Activated CD4-positive, alpha-beta memory T cell treated with anti-CD3 and anti-CD28 coated beads, Interleukin-2, amount 10 ng/mL, durations not matched to agents 7 days and 5 days (primary cell): ENCODE measurements at places on chromosomes 1 and 21. TPM values are rescaled to one million over a fixed set of nuclear protein-coding genes. Genes with fewer than 3 reads are reported as not detected.

- DNase-seq, result no peak
- H3K27ac ChIP-seq, result no peak overlapping the region
- peaks cover 15% of the 10 kb centered on the region for H3K4me1 ChIP-seq
- no peak overlapping the region for H3K4me3 ChIP-seq
Measured at GRCh38 chr1:153655333-153655732, 3.2 kb upstream of the SNAPIN start.

GRCh38 chr1:88399690-88400089 is 284.4 kb upstream of the PKN2 start:
- H3K4me1 ChIP-seq, result no peaks in the 10 kb centered on the region
- no peak overlapping the region for H3K27ac ChIP-seq
- H3K27me3 ChIP-seq, result no peaks in the 10 kb centered on the region
- no peak overlapping the region for H3K4me3 ChIP-seq
- DNase-seq, result no peak

DNA sequence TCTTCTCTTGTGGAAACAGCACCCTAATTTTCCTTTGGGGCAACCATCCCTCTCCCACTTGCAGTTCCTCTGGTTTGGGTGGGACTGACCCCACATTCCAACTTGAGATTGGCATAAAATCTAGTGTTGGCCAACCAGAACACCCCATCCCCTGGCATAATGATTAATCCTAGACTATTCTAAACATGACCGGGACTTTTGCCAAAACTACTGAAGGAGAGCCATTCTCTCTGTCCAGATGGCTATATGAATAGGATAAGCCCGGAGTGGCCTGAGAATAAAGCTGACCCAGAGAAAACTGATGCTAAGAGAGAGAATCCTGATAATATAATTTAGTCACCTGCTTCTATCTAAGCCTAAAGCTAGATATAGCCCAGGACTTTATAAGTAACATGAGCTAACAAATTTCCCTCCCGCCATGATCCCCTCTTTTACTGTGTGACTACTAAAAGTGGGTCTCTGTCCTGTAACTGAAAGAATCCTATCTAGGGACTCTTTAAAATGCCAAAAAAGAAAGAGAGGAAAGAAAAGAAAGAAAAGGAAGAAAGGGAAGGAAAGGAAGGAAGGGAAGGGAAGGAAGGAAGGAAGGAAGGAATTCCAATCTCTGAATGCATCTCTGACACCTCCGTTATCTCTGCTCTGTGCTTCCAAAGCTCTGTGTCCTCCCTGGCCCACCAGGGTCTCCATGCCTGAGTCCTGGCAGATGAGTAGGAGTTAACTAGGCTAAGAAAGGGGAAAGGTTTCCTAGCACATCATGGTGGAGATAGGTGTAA is 28.0 kb upstream of the NRDC start:
- no peak for DNase-seq
- peaks cover 10% of the 10 kb centered on the region for H3K36me3 ChIP-seq
- H3K4me3 ChIP-seq, result no peak overlapping the region
- H3K27ac ChIP-seq, result peak overlapping the region; percentile 52
- no peaks in the 10 kb centered on the region for H3K4me1 ChIP-seq

GRCh38 chr1:97634758-97635157 is 286.1 kb downstream of the DPYD start:
- DNase-seq, result no peak
- H3K27ac ChIP-seq, result no peak overlapping the region
- no peaks in the 10 kb centered on the region for H3K27me3 ChIP-seq
- no peak overlapping the region for H3K4me3 ChIP-seq
- no peaks in the 10 kb centered on the region for H3K4me1 ChIP-seq

DNA sequence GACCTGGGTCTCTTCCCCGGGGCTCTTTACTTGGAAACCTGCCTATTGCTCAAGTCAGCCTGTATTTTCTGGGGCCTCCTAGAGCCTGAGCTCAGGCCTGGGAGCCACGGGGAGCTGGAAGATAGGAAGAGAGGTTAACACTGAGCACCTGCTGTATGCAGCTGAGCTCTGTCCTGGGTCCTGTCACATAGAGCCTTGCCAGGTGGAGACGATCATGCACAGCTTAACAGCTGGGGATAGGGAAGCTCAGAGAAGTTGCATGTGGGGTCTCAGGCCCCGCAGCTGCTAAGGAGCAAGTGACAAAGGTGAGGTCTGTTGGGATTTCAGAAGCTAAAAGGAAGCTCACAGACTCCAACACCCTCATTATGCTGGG is 127.4 kb upstream of the TMEM51 start:
- no peak overlapping the region for H3K4me3 ChIP-seq
- no peaks in the 10 kb centered on the region for H3K36me3 ChIP-seq
- no peak overlapping the region for H3K27ac ChIP-seq
- no peaks in the 10 kb centered on the region for H3K27me3 ChIP-seq

DNA sequence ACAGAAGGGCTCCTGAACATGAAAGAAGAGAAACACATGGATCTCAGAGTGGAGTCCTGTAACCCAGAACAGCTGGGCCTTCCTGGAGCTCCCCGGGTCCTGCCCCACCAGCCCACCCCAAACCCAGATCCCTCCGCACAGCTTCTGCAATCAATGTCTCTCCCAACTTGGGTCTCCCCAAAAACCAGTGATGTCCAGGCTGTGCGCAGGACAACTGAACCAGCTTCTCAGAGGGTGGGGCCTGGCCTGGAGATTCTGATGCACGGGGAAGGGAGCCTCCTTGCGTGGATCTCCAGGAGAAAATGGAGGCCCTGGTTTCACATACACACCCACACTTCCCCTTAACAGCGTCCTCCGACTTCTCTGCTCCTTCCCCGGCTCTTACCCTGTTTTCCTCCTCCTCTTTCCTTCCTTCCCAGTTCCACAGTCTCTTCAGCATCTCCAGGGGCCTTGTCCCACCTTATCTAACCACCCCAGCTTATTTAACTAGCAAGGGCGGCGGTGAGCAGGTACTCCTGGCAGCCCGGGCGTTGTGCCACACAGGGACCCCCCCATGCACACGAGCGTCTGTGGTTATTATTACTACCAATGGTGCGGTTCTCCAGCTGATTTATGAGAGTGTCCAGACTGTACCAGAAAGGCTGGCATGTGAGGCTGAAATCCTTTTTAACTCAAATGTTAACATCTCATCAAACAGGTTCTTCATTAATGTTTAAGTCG is 11.2 kb upstream of the MX2 start:
- no peak overlapping the region for H3K4me3 ChIP-seq
- H3K4me1 ChIP-seq, result peaks cover 4% of the 10 kb centered on the region
- no peak overlapping the region for H3K27ac ChIP-seq
- no peak for DNase-seq
- H3K27me3 ChIP-seq, result peaks cover 39% of the 10 kb centered on the region

DNA sequence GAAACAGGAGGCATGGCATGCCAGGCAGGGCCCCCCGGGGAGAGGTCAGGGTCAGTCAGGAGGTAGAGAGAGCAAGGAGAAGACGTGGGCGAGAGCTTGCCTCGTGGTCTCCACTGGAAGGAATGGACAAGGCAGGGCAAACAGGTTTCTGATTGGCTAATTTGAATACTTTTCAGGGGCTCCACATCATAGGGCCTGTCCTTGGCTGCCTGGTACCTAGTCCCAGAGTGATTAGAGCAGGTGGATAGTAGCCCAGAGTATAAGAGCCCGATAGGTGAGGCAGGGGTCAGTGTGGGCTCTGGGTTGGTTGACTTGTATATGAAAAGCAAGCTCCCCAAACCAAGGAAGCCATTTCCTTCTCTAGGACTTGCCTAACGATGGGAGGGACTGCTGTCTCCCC is 178.6 kb downstream of the ZP4 start:
- H3K27me3 ChIP-seq, result no peaks in the 10 kb centered on the region
- H3K36me3 ChIP-seq, result no peaks in the 10 kb centered on the region
- H3K4me3 ChIP-seq, result no peak overlapping the region
- no peaks in the 10 kb centered on the region for H3K4me1 ChIP-seq
- no peak for DNase-seq
- H3K27ac ChIP-seq, result no peak overlapping the region

GRCh38 chr1:83918688-83919285 is 80.1 kb downstream of the TTLL7 start:
- H3K27ac ChIP-seq, result no peak overlapping the region
- DNase-seq, result no peak
- H3K27me3 ChIP-seq, result peaks cover 13% of the 10 kb centered on the region
- H3K4me1 ChIP-seq, result no peaks in the 10 kb centered on the region
- no peak overlapping the region for H3K4me3 ChIP-seq
- H3K36me3 ChIP-seq, result no peaks in the 10 kb centered on the region

DNA sequence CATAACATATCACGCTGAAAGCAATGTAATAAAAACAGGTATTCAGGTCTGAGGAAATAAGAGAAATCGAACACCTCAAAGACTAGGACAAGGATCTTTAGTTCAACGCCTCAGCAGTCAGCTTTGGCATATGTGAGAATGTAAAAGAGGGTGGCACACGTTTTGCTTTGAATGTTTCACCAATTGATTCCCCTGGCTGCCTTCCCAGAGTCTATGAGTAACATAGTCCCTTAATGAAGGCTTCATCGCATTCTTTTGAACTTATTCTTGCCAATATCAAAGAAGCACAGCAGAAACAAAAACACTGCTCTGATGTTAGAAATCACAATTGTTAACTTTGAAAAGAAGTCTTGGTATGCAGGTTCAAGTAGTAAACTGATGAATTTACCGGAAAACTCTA is 764.8 kb downstream of the ADGRL2 start:
- no peak overlapping the region for H3K4me3 ChIP-seq
- H3K36me3 ChIP-seq, result no peaks in the 10 kb centered on the region
- DNase-seq, result no peak
- H3K27ac ChIP-seq, result no peak overlapping the region
- H3K27me3 ChIP-seq, result no peaks in the 10 kb centered on the region
- H3K4me1 ChIP-seq, result no peaks in the 10 kb centered on the region

DNA sequence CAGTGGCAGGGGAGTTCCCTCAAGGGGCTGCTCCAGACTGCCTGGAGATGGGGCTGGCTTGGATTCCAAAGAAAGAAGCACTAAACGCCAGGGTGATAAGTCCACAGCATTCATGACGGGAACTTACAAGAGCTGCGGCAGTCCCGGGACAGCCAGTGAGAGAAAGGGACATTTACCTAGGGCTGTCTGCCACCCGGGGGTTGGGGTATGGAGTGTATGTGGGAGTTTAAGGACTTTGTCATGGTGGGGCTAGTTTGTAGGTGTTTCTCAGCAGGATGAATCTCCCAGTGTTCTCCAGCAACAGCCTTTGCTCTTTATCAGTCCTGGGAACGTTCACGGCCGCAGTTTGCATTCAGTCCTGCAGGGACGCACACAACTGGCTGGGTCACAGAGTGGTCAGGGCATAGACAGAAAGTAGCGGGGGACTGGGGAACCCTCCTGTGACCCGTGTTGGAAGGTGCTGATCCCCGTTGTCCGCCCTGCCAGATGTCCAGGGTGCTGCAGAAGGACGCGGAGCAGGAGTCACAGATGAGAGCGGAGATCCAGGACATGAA is 41.4 kb upstream of the HMGN1 start:
- no peak overlapping the region for H3K27ac ChIP-seq
- no peaks in the 10 kb centered on the region for H3K27me3 ChIP-seq
- H3K4me3 ChIP-seq, result no peak overlapping the region
- peaks cover 24% of the 10 kb centered on the region for H3K36me3 ChIP-seq
- no peak for DNase-seq
- peaks cover 34% of the 10 kb centered on the region for H3K4me1 ChIP-seq

DNA sequence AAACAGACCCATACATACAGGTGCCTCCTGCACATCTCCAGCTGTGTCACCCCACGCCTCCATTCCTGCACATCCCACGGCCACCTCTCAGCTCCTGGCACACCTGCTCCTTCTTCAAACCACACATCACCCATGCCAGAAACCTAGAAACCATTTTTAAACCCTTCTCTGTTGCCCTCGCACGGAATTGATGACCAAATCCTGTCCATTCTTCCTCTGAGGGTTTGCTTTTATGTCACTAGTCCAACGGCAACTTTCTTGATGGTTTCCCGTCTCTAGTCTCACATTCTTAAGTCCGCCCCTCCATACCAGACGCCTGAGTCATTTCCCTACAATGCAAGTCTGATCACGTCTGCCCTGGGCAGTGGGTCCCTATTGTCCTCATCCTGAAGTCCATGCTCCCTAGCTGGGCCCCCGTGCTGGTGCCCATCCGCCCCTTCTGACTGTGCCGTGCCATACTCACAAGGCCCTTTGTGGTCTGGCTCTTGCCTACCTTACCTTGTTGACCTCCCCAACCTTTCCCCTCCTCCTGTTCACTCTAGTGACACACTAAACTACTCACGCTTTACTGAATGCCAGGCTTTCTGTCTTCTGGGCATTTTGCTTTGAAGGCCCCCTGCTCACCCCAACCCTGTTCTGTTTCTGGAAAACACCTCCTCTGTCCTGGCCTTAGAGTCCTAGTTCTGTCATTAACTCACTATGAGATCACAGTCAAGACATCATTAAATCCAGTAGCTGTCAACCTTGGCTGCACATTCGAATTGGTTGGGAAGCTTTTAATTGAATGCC is 17.6 kb downstream of the SLC2A1 start:
- DNase-seq, result peak; percentile 64
- H3K27ac ChIP-seq, result peak overlapping the region; percentile 94
- no peaks in the 10 kb centered on the region for H3K27me3 ChIP-seq
- H3K4me3 ChIP-seq, result peak overlapping the region; percentile 50

GRCh38 chr1:121516234-121516967 is 331.6 kb downstream of the SRGAP2C start:
- peak overlapping the region; percentile 94 for H3K27ac ChIP-seq
- no peaks in the 10 kb centered on the region for H3K27me3 ChIP-seq
- peaks cover 51% of the 10 kb centered on the region for H3K4me1 ChIP-seq
- H3K4me3 ChIP-seq, result peak overlapping the region; percentile 55
- peaks cover 20% of the 10 kb centered on the region for H3K36me3 ChIP-seq

DNA sequence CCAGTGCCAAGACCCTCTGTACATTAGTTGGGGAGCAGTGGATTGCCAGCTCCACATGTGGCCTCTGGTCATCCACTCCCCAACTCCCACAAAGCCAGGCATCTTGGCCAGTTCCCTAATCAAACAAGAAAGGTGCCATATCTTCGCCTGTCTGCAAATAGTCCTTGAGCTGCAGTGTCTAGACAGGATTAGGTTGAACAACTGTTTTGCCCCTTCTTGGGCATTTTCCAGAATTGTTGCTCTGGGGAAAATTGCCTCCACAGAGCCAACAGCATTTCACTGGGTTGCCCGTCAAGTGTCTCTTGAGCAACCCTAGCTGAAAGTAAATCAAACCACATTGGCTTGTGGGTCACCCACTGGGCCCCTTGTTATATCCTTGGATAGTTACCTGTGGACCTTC is 109.3 kb downstream of the GDAP2 start:
- H3K27me3 ChIP-seq, result peaks cover 2% of the 10 kb centered on the region
- H3K4me3 ChIP-seq, result no peak overlapping the region
- DNase-seq, result no peak
- H3K27ac ChIP-seq, result no peak overlapping the region
- H3K4me1 ChIP-seq, result no peaks in the 10 kb centered on the region
- H3K36me3 ChIP-seq, result no peaks in the 10 kb centered on the region

GRCh38 chr1:116952738-116953275 is 43.1 kb downstream of the PTGFRN start:
- no peaks in the 10 kb centered on the region for H3K27me3 ChIP-seq
- no peaks in the 10 kb centered on the region for H3K4me1 ChIP-seq
- no peaks in the 10 kb centered on the region for H3K36me3 ChIP-seq
- no peak overlapping the region for H3K4me3 ChIP-seq
- H3K27ac ChIP-seq, result no peak overlapping the region

GRCh38 chr21:26124421-26124833 is 46.1 kb downstream of the APP start:
- no peaks in the 10 kb centered on the region for H3K4me1 ChIP-seq
- no peaks in the 10 kb centered on the region for H3K27me3 ChIP-seq
- H3K27ac ChIP-seq, result no peak overlapping the region

Gene GSTM5
- not detected for total RNA-seq

Gene UTS2
- 1.2 TPM for total RNA-seq

Gene MX2
- 171 TPM for total RNA-seq
